CD4-positive, alpha-beta memory T cell (primary cell): ENCODE measurements at places on chromosomes 11 and 22.

DNA sequence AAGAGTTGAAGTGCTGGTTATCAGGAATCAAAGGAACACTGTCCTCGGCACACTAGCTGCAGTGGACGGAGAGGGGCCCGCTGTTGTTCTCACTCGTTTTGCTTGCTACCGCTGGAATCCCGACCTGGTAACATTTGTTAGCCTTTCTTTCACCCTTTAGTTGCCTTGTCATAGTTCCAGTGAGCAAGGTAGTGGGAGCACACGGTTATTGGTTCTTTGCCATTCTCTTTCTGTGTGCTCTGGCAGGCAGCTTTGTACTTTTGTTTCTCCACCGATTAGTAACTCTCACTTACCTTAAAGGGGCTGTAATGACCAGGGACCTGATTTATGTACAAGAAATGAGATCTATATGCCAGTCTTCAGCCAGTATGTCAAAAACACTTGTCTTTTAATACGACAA lies 1.8 kb downstream of the DEPDC7 start:
- no peak for DNase-seq

DNA sequence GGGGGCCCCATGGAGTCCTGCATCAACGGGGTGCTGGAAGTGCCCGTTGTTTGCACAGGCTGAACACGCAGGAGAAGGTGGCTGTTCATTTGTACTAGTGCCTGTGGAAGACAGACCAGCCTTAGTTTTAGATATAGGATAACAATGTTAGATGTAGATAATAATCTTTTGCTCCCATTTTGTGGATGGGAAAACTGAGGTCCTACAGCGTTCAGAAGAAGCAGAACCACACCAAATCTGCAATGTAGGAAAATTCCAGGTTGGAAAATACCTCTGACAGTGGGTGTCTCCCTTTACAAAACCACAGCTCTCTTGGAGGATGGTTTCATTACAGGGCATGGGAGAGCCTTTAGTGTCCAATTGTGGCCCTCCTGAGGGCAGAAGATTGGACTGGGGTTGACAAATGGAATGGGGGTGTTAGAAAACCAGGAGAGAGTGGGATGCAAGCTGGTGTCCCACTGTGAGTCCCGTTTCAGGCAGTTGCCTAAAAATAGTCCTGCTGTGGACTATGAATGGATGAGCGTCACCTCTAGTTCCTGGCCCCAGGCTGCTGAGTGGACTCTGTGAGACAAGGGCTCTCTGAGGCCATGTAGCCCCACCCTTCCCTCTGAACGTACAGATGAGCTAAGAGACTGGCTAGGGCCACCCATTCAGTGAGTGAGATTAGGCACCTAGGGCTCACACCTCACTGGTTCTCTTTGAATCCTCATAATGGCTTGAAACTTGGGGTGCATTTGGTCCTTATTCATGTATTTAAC lies 508.8 kb downstream of the MN1 start:
- no peak for DNase-seq

GRCh38 chr11:3046641-3047040 lies 10.6 kb downstream of the CARS1 start:
- no peak for DNase-seq

GRCh38 chr11:20647976-20648565 lies 21.3 kb upstream of the NELL1 start:
- DNase-seq = no peak

- DNase-seq = no peak
These were observed 11.0 kb downstream of the PTPRJ start for GRCh38 chr11:47991266-47991830.

DNA sequence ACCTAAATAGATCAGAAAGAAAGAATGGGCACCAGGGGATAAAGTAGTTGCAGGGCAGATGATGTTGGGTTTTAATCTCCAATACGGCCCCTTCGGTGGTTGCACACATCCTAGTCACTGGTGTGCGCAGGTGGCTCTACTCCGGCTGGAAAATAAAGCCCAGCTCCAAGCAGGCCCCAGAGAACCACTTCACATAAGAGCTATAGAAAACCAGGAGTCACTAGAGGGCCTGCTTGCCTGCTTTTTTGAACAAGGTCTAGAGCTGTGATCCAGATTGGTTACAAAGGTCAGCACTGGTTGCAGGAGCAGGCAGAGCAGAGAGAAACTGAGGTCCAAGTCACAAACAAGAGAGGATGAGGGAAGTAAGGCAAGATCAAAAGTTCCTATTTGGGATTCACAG lies 41.5 kb upstream of the MS4A8 start:
- DNase-seq = no peak

- DNase-seq = no peak
These were observed 54.9 kb upstream of the BLID start for GRCh38 chr11:122170815-122171475.

GRCh38 chr22:28146401-28147314 lies 227.6 kb upstream of the PITPNB start:
- DNase-seq = no peak

DNA sequence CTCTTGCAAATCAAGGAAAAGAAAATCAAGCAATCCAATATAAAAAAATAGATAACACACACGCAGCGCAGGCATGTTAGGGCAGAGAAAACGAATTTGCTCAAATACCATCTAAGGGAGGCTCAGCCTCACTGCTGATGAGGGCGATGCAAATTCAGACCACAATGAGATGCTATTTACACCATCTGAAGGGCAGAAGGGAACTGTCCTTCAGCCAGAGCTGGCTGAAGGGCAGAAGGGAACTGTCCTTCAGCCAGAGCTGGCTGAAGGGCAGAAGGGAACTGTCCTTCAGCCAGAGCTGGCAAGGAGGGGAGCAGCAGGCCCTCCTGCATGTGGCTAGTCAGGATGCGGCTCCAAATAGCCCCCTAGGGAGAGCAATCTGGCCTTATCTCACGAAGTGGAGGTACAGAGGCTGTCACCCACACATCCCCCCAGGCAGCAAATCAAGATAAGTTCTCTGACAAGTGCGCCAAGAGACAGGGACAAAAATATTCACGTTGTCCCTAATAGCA lies 7.6 kb upstream of the SLC39A13 start:
- DNase-seq = no peak

DNA sequence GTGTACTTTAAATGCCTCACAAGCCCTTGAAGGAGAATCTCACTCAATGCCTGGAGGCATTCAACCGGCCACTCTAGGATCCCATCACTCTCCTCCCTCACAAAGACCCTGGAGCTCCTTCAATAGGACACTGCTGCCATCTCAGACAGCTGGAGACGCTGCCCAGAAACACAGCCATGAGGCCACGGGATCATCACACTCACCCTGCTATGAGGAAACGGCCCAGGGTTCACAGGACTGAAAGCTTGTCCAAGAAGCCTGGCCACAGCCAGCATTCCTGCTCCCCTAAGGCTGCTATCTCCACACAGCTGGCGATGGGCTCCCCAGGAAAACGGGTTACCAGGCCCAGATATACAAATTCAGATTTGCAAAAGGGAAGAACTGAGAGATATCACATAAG lies 13.2 kb downstream of the CARS1 start:
- DNase-seq = no peak

- peak; percentile 93 for DNase-seq
These were observed 7.8 kb downstream of the SIGIRR start for GRCh38 chr11:406796-407650.

GRCh38 chr11:1297011-1297575 lies 12.3 kb downstream of the TOLLIP start:
- DNase-seq = no peak
